NCI-H446 (cell line): ENCODE measurements at places on chromosomes 6 and 20.

DNA sequence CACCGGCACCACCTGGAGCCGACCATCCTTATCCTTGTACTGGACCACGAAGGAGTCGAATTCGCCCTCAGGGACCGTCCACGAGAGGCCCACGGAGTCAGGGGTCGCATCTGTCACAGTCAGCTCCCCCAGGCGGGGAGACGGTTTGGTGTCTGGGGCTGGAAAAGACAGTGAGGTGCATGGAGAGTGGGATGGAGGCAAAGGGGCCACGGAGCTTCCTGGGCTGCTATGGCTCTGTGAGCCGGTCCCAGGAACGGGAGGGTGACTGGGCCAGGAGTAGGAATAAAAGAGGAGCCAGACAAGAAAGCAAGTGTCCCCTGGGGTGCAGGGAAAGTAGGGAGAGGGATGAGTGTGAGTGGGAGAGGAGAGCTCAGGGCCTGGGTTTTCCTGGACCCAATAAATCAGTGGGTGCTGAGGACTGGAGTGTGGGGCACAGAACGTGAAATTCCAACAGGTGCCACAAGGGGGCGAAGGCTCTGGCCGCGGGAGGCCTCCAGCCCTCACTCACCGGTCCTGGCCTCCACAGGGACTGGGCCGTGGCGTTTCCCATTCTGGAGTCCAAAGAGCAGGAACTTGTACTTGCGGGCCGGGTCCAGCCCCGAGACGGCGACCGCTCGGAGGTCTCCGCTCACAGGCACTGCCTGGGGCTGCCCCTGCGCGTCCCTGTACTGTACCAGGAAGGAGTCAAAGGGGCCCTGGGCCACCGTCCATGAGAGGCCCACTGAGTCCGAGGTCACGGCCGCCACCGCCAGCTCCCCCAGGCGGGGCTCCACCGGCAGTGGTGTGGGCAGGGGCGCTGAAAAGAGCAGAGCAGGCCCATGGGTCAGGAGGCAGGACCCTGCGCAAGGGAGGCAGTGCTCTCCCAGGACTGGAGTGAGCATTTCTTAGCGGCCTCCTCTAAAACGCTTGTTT is 9.9 kb downstream of the CYP21A2 start:
- DNase-seq = no peak

DNA sequence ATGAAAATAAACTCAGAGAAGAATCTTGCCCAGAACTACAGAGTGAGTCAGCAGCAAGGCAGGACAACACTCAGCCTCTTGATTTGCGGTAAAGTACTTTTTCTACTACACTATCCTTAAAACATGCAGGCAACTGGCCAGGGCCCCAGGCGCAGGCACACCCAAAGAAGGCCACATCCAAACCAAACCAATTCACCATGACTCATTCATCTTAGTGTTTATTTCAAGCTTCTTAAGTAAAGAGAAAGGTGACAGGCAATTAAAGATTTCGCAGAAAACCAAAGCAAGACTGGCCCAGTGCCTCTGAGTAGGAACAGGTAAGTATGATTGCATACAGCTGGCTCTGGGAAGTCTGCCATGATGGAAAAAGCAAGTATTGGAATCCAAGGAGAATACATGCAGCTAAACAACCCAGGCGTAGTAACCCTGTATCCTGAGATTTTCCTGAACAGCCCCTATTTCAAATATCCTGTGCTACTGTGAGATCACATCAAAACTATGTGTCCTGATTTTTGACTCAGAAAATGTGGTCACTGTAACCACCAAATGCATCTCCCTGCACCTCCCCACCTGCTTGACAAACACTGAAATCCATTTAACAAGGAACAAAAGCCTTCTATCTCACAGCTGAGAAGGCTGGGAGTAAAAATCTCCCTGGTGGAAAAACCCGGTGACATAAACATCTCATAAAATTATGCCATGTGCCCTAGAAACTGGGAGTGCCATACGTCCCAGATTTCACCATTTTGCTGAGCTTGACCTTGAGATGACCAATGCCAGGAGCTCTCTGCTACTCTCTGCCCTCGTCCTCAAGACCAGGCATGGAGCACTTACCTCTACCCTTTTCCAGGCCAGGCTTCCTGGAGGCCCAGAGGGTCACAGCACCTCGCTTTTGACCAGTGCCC is 12.4 kb downstream of the WFDC3 start:
- no peak for DNase-seq

GRCh38 chr6:156807028-156807427 is 29.9 kb downstream of the ARID1B start:
- DNase-seq = no peak

- DNase-seq = peak; percentile 94
These were observed 649 bp upstream of the RGL2 start for GRCh38 chr6:33299237-33299944.

GRCh38 chr20:4656491-4656890 is 65.2 kb upstream of the PRND start:
- no peak for DNase-seq

GRCh38 chr20:46694484-46694883 is 5.2 kb upstream of the TP53RK start:
- no peak for DNase-seq

DNA sequence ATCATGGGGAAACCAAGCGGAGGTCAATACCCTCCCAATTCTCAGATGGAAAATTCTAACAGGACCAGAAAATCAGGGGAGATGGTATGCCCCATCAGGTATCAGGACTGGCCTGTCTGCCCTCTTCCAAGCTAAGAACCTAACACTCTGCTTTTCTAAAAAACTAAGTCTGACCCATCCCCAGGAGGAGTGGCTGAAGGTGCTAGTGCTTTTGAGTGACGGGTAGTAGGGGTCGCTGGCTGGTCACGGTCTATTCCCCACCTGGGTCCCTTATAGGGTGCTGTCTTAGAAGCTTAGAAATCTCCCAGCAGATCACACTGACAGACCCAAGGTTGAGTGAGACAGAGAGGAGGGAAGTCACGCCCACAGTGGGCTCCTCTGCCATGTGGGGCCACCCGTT is 9.6 kb downstream of the ABHD16A start:
- DNase-seq = no peak

DNA sequence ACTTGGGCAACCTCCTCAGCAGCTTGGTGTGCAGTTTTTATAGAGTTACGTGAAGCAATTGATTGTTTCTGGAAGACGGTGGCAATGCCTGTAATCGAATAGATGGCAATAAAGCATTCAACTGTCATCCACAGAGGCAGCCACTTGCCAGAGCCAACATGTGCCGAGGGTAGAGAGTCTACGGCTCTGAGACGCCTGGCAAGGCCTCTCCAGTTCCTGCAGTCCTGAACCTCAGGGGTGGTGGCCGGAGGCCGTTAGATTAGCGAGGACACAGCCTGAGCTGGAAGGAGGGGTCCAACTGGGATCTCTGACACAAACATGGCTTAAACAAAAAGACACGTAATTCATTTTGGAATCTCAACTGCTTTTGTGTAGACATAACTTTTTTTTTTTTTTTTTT is 775 bp upstream of the TTLL2 start:
- DNase-seq = no peak

- DNase-seq = no peak
These were observed 86.5 kb downstream of the FAM120B start for GRCh38 chr6:170393033-170393432.

DNA sequence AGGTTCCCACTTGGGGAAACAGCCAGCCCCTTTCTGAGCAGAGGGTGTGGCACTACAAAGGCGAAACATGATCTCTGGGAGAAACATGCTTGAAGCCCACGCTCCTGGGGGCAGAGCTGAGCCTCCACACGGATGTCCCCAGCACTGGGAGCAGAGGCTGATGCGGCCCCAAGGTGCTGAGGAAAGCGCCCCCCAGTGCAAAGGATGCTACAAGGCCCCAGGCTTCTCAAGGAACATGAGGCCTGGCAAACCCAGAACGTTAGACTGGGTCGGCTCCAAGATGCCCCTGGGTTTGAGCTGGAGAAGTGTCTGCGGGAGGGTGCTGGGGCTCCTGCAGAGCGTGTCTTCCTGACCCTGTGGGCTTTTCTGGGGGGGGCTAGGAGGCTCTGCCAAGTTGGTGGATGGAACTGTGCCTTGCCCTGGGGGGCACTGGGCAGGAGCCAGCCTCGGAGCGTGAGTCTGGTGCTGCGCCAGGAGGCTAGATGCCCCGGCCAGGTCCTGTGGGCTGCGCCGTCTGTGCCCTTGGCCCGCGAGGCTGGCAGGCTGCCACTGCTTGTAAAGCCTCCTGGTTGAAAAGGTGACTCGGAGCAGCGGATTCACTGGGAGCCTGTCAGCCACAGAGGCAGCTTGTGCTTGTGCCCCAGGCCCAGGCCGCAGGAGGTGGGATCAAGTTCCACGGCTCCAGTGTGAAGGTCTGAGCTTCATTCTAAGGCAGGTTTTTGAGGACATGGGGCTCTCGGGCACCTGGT is 8.1 kb downstream of the SYNJ2 start:
- DNase-seq = peak; percentile 98

DNA sequence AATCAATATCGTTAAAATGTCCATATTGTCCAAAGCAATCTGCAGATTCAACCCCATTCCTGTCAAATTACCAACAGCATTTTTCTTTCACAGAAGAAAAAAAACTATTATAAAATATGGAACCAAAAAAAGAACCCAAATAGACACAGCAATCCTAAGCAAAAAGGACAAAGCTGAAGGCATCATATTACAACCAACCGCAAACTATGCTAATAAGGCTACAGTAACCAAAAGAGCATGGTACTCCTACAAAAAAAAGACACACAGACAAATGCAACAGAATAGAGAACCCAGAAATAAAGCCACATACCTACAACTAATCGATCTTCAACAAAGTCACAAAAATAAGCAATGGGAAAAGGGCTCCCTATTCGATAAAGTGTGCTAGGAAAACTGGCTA is 49.2 kb downstream of the RNGTT start:
- no peak for DNase-seq

- no peak for DNase-seq
These were observed 58.0 kb upstream of the CD93 start for GRCh38 chr20:23143986-23144690.

GRCh38 chr6:10393544-10394225 is 21.2 kb downstream of the TFAP2A start:
- DNase-seq = no peak
